Globus pallidus (tissue), 1 donor: ENCODE measurements at places on chromosomes 4 and X.
A peak's percentile ranks its signal among the peaks of the same experiment; 100 is the strongest.

- no peak for DNase-seq
Measured at GRCh38 chr4:47010912-47011446, 17.6 kb upstream of the GABRA4 start.

DNA sequence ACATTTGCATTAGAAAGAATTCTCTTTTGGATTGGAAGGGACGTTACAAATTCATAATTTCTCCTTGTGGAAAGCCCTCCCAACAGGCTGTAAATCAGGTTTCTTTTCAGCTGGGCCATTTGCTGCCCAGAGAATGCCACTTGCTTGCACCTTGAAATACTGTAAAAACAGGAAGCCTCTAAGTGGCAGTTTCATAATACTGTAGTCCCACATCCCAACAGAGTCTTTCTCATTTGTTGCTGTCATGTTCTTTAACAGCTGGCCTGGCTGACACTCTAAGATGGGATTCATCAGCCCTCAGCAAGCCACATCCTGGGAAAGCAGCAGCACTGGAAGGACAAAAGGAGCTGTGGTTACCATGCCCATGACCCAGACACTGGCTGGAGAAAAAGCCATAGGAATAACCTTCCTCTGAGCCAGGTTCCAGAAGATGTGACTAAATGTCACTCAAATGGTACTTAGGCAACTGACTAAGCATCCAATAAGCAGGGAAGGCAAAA lies 221.9 kb upstream of the MBNL3 start:
- DNase-seq, result no peak

DNA sequence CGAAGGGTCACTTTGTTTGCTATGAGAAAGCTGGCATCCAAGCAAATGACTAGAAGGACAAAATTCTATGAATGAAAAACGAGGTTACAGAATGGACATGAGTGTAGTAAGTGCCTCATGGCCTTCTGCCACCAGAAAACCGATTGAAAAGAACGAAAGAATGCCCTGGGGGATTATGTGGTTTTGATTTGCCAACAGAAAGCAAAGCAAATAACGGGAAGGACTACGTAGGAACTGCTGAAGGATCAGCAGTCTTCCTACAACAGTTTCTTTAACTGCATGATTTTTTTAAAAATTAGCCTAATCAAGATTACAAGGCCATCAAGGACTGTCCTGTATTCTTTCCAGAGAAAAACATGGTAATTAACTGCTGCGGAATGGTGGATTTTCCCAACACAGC lies 50.6 kb downstream of the NRK start:
- no peak for DNase-seq

DNA sequence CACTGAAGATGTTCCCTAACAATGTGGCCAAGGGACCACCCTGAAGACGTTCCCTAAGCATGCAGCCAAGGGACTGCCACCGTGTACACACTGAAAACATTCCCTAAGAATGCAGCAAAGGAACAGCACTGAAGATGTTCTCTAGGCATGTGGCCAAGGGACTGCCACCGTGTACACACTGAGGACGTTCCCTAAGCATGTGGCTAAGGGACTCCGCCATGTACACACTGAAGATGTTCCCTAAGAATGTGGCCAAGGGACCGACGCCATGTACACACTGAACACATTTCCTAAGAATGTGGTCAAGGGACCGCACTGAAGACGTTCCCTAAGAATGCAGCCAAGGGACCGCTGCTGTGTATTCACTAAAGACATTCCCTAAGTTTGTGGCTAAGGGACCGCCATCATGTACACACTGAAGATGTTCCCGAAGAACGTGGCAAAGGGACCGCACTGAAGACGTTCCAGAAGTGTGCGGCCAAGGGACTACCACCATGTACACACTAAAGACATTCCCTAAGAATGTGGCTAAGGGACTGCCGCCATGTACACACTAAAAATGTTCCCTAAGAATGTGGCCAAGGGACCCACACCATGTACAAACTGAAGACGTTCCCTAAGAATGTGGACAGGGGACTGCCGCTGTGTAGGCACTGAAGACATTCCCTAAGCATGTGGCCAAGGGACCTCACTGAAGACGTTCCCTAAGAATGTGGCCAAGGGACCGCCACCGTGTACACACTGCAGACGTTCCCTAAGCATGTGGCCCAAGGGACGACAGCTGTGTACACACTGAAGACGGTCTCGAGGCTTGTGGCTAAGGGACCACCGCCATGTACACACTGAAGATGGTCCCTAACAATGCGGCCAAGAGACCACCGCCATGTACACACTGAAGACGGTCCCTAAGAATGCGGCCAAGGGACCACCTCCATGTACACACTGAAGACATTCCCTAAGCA lies 54.8 kb downstream of the DHRSX start:
- DNase-seq, result no peak

DNA sequence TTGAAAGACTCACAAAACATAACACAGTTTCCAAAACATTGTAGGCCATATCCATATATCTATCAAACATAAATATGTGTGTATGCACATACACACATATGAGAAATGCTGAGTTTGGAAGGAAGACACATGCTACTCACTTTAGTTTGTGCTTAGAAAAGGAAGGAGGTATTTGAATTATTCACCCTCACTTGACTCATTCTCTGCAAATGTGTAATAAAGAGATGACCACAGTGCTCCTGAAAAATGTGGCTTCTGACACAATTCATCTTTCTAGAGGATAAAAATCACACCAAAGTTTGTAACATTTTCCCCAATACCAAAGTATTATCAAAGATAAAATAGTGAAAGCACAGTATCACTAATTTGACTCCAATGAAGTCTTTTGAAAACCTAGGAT lies 950.1 kb downstream of the FAT4 start:
- DNase-seq, result no peak

DNA sequence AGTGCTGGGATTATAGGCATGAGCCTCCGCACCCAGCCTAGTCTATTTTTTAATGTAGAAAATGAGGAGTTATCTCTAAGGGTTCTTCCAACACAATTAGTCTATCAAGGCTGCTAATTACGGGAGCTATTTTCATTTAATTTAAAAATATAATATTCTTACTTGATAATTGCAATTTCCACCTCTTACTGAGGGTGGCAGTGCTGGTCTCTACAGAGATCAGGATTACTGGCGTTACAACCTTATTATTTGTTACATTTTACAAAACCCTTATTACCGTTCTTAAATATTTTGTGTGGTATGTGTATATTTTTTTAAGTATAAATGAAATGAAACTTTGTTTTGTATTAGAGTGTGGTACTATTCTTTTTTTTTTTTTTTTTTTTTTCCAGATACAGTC lies 17.6 kb upstream of the GK start:
- no peak for DNase-seq

GRCh38 chrX:14079891-14080430 lies 50.3 kb upstream of the GEMIN8 start:
- DNase-seq, result no peak

DNA sequence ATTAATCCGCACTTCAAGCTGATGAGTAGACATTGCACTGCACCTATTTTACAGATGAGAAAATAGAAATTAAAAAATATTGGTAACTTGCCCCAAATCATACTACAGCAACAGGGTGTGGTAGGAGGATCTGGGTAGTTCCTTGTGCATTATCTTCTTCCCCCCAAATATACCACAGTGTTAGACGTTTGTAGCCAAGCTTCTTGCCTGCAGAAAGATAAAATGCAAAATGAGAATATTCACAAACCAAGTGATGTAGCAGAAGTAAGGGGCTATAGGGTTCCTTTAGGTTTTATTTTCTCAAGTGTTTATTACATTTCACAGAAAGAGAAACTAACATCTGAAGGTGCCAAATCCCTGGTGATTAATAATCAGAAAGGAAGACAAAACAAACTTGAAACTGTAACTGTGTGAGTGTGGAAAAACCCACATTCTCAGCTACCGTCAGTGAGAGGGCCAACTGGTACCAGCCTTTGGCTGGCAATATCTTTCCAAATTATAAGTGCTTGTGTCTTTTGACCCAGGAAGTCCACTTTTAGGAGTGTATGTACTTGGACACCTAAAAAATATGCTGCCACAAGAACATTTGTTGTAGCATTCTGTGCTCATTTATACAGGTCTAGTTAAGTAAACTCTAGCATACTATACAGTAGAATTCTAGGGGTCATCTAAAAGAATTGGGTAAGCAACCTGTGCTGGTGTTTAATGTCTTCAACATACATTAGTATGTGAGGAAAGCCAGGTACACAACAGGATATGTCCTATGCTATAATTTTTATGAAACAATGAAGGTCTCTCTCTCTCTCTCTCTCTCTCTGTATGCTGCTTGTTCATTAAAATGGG lies 6.7 kb upstream of the CD38 start:
- DNase-seq, result no peak

DNA sequence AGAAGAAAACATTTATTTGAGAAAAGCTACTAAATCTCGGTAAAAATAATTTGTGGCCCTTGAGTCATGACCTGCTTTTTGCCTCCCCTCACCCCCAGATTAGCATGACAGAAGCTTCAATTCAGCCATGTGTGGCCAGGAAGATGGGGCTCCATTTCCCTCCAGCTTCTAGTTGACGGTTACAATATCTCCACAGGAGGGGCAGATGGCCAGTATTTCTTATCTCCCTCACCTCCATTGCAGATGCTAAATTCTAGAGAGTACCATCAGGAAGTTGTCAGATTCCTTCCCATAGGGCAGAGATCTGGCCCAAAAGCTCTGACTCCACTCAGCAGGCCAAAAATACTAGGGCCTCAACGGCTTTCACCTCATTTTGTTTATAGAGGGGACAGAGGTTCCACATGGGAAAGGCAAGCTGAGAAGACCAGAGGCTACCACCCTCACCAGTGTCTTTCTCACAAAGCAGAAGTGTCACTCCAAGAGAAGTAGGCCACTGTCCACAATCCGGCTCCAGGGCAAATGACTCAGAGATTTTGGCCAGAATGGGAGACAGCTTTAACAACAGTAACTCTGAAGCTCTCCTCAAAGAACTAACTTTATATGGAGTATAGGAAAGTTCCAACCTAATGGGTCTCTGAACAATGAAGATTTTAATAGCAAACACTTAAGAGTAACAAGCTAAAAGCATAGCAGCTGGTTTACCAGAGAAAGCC lies 108.3 kb downstream of the TBC1D19 start:
- no peak for DNase-seq

- peak; percentile 46 for DNase-seq
Measured at GRCh38 chr4:17545374-17546140, 30.6 kb downstream of the CLRN2 start.

DNA sequence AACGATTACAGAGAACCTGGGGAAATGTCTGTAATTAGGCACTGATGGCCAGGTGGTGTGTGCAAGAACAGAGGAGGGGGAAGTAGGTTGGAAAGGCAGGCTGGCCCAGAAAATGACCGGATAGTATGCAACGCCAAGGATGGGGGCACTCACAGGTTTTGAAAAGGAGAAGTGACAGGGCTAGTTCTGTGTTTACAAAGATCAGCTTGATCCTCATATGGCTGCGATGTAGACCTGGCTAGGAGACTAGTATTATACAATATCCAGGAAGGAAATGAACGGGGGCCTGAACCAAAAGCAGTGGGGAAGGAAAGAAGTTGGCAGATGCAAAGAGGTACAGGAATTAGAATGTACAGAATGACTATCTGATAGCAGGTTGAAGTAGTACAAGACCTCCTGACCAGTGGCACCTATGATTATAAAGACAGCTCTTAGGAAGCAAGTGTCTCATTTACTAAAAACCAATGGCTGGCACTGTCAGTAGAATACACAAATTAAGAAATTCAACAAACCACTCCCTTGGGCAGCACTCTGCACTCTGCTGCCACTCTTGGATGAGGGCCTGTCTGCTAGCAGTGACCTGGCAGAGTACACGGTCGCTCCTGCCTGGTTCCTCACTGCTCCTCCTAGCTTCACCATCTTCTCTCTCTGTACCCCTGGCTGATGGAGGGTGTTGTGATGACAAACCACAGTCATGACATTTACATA lies 14.1 kb downstream of the MFAP3L start:
- DNase-seq, result no peak

DNA sequence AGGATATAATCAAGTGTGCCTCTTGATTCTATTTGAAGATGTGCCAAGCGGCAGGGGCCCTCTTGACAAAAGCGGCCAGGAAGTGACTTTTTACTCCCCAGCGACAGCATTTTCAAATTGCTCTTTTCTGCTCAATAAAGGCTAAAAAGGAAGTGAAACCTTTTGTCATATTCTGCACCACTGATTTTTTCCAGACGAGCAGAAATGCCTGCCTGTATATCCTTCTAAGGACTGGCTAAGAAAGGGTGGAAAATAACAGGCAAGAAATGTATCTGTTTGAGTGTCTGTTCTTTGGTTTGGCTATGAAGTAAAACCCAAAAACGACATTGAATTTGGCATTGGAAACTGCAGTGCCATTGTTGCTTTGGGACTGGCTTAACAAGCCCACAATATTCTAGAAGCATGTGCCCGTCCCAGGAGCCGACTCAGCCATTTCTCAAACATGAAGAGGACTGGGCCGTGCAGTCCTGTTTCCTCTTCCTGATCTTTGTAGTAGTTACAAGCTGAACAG lies 25.4 kb downstream of the TMSB4X start:
- peak; percentile 51 for DNase-seq

DNA sequence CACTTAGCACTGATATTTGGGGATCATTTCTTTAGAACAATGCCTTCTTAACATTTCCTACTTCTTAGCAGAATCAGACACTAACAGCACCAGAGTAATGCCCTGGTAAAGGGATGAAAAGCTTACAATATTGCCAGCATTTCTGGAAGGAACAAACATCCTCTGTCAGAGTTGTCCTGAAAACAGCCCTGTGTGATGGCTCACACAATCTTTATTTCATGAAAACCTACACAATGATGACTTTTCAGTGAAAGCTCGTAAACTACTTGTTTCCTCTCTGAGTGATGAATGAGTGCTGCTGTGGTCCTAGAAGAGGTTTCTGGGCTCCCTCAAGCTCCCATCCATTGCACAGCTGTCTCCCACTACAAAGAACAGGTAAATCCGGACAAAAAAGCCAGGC lies 52.8 kb downstream of the GPC4 start:
- peak; percentile 13 for DNase-seq

DNA sequence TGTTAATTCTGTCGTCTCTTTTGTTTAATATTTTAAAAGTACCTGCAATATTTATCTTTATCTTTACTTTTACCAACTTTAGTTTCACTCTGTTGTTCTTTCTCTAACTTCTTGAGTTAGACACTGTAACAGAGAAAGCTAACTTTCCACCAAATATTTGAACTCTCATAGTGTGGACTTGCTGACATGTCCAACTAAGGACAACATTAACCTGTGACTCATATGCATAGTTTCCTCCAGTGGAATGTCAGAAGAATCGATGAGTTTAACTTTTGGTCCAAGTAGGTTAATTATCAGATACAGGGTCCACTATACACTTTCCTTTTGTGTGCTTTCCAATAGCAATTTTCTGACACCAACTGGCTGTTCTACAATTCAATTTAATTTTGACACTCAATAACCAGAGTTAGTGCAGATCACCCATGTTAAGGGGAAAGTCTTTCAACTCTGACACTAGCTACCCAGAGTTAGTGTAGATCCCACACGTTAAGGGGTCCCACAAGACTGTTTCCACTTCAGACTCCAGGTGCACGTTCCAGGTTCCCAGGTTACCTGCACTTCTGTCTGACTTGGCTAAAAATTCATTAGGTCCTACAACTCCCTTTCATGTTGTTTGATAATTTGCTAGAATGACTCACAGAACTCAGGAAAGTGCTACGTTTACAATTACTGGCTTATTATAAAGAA lies 559.0 kb upstream of the AMOT start:
- no peak for DNase-seq
